ENCODE measurements at places on chromosomes 3 and 15.

GRCh38 chr3:31981206-31982181 is at the start of the genes OSBPL10 and ZNF860:
Gene OSBPL10, minus strand, starts transcription at chr3:31981262. Its CDS starts 83 bp downstream, at chr3:31981179.
Gene ZNF860, plus strand, starts transcription at chr3:31981750. Its CDS starts 7,330 bp downstream, at chr3:31989080.
- no peak for DNase-seq

DNA sequence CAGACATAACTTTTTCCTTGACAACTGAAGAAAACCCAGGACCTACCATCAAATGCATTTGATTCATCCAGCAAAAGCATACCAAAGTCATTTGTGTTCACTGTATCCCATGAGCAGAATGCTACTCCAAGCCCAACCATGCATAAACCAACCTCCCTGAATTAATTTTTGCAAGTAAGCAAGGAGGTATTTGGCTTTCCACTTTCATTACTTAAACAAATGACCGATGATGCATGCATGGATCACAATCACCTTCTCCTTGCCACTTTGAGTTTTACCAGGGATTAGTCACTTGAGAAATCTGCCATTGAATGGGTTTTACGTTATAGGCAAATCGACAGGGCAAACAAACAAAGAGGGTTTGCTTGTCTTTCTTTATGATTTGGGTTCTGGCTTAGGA is 214.8 kb downstream of the FMN1 start:
- no peak for DNase-seq

GRCh38 chr3:10768708-10769394 is 47.2 kb upstream of the SLC6A11 start:
- DNase-seq: no peak

DNA sequence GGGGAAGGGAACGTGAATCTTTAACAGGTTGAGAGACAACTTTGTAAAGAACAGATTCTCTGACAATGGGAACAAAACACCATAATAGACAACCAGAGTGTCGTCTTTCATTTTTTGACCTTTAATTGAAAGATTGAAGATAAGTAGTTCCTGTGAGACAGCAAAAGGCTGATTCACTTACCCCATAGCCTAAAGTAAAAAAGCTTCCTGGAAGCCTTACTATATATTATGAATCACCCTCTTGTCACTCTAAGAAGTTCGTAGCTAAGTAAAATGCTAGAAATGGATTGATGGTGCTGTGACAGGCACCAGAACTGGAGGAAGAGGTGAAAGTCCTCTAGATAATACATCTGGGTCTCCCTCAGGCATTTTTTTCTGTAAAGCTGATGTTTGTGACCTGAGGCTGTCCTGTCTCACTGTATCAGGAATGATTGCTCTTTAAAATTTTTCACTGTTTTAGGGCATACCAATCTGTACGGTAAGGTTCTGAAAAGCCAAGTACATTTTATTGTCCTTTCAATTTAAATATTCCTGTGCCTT is 824.6 kb upstream of the SEMA6D start:
- no peak for DNase-seq

DNA sequence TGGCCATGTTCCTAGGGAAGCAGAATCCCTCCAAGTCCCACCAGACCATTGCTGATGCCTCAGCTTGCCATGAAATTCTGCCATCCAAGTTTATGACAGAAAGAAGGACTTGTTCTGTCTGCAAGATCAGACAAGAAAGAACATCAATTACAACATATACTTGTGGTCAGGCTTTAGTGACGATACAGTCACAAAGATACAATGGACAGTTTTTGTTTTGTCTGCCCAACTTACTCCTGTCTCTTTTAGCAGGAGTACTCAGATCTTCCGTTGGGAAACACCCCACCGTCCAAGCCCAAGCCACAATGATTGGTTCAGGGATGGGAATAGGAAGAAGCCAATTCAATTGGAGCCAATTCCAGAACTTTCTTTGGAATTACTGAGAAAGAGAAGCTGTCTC is 15.7 kb downstream of the KLHL6 start:
- no peak for DNase-seq

GRCh38 chr15:52518487-52519371 is 10.0 kb downstream of the MYO5A start:
- DNase-seq: no peak

GRCh38 chr3:14392231-14392630 is 10.2 kb upstream of the SLC6A6 start:
- no peak for DNase-seq

DNA sequence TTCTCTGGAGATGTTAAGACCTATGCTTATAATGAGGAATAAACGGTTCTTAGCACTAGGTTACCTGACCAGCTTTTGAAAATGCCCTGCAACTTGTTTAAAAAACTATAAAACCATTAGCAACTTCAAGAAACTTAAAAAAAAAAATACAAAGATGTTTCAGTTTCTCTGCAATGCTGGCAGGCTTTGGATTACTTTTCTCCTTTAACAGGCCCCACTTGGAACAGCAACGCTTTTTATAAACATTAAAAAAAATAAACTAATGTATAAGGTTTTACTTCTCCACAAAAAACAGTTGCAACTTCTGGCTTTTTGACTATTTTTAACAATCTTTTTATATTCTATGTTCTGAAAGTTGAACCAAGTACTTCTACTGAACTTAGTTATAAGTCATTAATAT is 1006.7 kb downstream of the ROBO1 start:
- DNase-seq: no peak

- DNase-seq: no peak
Observed at GRCh38 chr15:66008940-66009562, 139.8 kb downstream of the RAB11A start.

GRCh38 chr15:97837896-97838295 is 122.6 kb upstream of the ARRDC4 start:
- no peak for DNase-seq

- no peak for DNase-seq
Observed at GRCh38 chr3:134737516-134737915, 57.5 kb upstream of the EPHB1 start.

GRCh38 chr15:56835718-56836171 is 82.7 kb upstream of the TCF12 start:
- DNase-seq: no peak

- no peak for DNase-seq
Observed at GRCh38 chr3:71168880-71169411, 414.6 kb downstream of the FOXP1 start.

GRCh38 chr15:47756872-47757271 is 39.6 kb downstream of the SEMA6D start:
- DNase-seq: no peak

- no peak for DNase-seq
Observed at GRCh38 chr15:62618846-62619504, 423.6 kb upstream of the TPM1 start.

GRCh38 chr3:171013822-171014748 is 12.4 kb downstream of the SLC2A2 start:
- no peak for DNase-seq

DNA sequence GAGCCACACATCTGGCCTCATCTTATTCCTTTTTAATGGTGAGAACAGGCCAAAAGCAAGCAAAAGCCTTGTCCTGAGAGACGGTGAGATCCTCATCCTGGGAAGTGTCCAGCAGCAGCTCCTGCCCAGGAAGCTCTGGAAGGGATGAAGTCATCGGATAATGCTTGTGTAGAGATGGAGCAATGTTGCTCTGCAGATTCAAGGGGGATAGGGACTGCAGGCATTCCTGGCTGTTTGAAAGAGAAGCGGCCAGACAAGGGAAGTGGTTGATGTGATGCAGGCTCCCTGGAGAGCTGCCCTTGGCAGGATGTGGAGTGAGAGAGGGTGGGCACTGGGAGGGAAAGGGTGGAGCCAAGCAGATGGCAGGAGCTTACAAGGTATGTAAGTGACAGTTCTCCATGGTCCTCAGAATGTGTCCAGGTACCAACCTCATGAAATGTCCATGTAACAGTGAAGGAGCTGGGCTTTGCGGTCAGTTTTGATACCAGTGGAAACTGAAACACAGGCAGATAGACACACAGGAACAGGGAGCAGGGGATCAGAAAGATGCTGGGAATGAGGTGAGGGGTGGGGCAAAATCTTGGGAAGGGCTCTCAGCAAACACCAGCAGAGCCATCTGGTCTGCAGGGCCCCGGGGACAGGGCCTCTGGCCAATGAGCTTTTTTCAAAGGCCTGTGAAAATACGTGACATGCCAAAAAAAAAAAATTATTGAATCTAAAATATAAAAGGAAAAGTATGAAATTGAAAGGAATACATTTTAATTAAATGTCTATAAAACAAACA is 32.2 kb upstream of the LACTB start:
- no peak for DNase-seq

- DNase-seq: no peak
Observed at GRCh38 chr3:97057365-97057764, 243.0 kb downstream of the EPHA6 start.

DNA sequence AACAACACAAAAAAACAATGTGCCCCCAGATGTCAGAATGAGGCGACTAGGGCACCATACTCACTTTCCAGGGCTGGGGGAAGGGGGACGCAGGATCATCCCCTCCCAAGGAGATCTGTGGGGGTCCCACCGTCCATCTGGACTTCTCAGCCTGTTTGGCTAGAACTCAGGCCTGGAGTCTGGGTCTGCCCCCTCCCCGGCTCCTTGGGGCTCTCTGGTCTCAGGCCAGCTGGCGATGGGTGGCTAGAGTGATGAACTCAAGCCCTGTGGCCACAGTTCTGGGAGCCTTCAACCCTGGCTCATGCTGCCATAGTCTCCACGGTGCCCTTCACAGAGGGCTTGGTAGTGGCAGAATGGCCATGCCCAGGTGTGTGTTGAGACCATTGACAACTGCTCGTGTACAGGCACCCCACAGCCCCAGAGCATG is 13.6 kb downstream of the ZBTB47 start:
- DNase-seq: no peak

GRCh38 chr3:171159024-171159821 is 132.7 kb upstream of the SLC2A2 start:
- DNase-seq: no peak

DNA sequence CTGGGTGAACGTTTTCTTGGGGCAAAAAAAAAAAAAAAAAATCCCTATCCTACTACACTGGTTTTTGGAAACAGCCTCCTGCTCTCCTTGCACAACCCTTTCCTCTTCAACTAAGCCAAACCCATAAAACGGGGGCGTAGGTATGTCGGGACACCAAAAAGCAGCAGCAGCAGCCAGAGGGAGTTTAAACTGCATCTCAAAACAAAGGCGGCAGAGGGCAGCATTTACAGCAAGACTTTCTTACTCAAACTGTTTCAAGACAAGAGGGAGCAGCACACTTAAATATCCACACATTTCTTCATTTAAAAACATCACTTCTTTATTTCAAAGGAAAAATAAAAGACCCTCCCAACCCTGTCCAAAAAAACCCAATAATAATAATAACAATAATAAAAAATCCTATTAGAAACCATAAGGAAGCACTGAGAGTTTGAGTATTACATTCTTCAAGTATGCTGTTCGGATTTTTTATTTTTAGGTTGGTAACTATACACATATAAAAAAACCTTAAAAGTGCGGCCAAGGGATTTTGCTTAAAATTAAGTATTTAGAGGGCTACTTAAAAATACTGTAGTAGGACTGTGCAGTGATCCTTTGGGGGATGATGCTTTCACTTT is 43.9 kb upstream of the PLXND1 start:
- DNase-seq: no peak

GRCh38 chr15:85758655-85758978 is 36.1 kb downstream of the KLHL25 start:
- no peak for DNase-seq

GRCh38 chr3:108122276-108122675 is 31.4 kb upstream of the CD47 start:
- no peak for DNase-seq

- no peak for DNase-seq
Observed at GRCh38 chr3:134364061-134364935, 9.9 kb downstream of the AMOTL2 start.

GRCh38 chr3:142660383-142660782 is 63.5 kb upstream of the TRPC1 start:
- no peak for DNase-seq

GRCh38 chr3:177045767-177046166 is 151.5 kb downstream of the TBL1XR1 start:
- no peak for DNase-seq

DNA sequence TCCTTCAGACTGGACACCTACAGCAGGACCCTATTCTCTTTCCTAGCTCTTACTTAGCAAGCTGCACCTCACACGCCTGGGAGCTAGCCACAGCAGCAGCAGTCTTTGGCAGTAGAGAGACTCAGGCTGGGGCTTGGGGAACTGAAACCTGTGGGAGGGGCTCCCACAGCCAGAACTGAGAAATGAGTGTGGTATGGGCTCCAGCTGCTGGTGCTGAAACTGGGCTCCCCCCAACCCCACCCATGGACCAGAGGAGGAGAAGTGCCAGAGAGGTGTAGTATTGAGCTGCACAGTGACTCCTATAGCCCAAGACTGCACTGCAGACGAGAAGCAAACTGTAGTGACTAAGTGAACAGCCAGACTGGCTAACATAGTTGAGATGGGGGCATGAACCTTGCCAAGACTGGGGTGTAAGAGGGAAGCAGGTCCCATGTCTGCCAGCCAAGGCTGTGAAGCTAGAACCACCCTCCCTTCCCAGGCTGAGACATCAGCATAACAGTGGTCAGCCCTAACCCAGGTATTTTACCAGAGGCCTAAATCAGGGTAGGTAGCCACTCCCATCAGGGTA is 62.5 kb downstream of the MYO5A start:
- no peak for DNase-seq

DNA sequence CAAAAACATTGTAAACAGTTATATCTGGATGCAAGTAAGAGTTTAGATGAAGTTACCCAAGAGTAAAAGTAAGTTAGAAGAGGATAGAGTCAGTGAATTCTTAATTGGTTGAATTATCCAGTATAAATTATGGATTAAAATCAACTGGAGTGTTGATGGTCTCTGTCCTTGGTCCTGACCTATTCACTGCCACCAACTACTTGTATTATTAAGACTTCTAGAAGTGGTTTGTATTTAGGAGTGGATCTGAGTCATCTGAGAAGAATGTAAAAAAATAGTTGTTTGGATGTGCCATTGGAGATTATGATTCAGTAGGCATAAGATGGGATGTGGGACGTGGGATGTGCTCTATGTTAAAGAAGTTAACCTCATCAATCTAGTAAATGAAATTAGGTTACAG is 86.4 kb downstream of the SYNPR start:
- DNase-seq: no peak

DNA sequence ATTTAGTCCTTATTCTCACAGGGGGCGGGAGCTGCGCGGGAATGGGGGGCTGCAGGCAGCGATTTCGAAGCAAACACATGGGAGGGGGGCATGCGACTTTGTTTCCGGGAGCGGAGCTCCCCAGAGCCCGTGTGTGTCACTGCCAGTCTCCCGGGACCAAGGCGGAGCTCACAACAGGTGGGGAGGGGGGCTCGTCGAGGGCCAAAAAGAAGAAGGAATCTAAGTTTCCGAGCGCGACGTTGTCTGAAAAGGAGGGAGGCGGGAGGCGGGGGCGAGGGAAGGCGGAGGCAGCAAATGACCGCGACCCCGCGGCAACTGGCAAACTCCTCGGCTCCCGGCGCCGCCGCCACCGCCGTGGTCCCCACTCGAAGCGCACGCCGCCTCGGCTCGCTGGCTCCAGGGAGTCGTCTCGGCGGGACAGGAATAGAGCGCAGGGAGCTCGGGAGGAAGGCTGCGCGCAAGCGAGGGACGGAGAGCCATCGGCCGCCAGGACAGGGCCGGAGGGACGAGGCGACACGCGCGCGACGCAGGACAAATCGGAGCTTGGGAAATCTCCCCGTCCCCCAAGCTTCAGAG is 1.4 kb downstream of the FOXP1 start:
- peak; percentile 12 for DNase-seq

GRCh38 chr3:86481031-86481430 is 509.9 kb downstream of the VGLL3 start:
- DNase-seq: no peak

- no peak for DNase-seq
Observed at GRCh38 chr3:186983659-186984058, 53.3 kb downstream of the ST6GAL1 start.
